Muscle of leg (tissue), 16 donors: ENCODE measurements at places on chromosomes 13 and 19. TPM values are rescaled to one million over a fixed set of nuclear protein-coding genes. Genes with fewer than 3 reads are reported as not detected.

Gene KIR2DL3
- total RNA-seq: not detected

Gene ZNF415
- 13.0 TPM for total RNA-seq

Gene ZNF682
- 4.8 TPM for total RNA-seq

Gene FGF14
- total RNA-seq: 2.1 TPM

Gene ERCC2
- 6.6 TPM for total RNA-seq

Gene SMIM24
- total RNA-seq: not detected

Gene ESD
- total RNA-seq: 126 TPM

Gene FCGBP
- 2.8 TPM for total RNA-seq

Gene TEX29
- total RNA-seq: 0.22 TPM

Gene FXYD5
- total RNA-seq: 13.3 TPM

Gene DNAAF3
- 0.13 TPM for total RNA-seq

Gene PLVAP
- 23.1 TPM for total RNA-seq

Gene NLRP11
- not detected for total RNA-seq

Gene WTIP
- total RNA-seq: 19.3 TPM

Gene CEACAM7
- total RNA-seq: not detected

Gene VSIG10L
- 0.49 TPM for total RNA-seq

Gene PLEKHA4
- total RNA-seq: 18.7 TPM

Gene S1PR4
- total RNA-seq: 0.58 TPM

Gene WDR18
- 24.6 TPM for total RNA-seq

Gene MARK4
- total RNA-seq: 11.1 TPM

Gene SLC15A1
- total RNA-seq: 0.04 TPM

Gene MRPL34
- 28.3 TPM for total RNA-seq

Gene NRTN
- 0.44 TPM for total RNA-seq

Gene NLRP5
- total RNA-seq: not detected
